Activated gamma-delta T cell treated with anti-CD3 and anti-CD28 coated beads, Interleukin-2, amount 50 U/mL, for 16 hours (primary cell): ENCODE measurements at places on chromosomes 4 and X.

DNA sequence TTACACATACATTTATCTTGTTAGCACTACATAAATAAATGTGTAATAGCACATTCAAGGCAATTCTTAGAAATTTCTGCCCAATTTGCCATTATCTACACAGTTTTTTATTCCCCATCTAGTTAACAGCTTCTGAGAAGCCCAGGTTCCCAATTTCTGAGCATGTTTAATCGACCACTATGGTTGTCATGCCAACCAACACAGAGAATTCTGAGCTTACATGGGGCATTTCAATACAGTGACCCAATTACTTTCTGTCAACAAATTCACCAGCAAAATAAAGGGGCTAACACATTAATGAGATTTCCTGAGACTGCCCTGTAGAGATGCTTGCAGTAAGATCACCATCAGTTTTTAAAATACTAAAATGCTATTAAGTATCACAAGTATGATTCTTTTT, 22.0 kb downstream of the GPM6A start:
- no peak for DNase-seq

- DNase-seq = no peak
Observed at GRCh38 chr4:136742333-136742732, 790.0 kb downstream of the PCDH18 start.

DNA sequence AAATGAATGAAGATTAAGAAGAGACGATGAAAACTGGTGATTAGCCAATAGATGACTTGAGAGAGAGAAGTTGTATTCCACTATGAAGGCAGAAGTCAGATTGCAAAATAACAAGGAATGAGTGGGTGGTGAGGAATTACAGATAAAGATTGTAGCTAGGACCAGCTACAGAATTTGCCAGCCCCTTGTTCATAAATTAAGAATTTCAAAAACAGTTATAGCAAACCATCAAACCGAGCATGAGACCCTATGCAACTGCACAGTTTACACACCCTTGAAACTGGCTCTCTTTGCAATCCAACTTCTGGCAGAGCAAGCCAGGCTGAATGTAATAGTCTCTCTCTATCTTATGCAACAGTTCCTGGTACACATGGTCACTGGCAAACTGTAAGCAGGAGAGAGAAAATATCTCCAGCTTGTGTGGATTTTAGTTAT, 35.2 kb downstream of the STAP1 start:
- no peak for DNase-seq

GRCh38 chr4:107993969-107994368, 4.3 kb downstream of the HADH start:
- no peak for DNase-seq

- no peak for DNase-seq
Observed at GRCh38 chrX:43974100-43974475, 898 bp upstream of the NDP start.

DNA sequence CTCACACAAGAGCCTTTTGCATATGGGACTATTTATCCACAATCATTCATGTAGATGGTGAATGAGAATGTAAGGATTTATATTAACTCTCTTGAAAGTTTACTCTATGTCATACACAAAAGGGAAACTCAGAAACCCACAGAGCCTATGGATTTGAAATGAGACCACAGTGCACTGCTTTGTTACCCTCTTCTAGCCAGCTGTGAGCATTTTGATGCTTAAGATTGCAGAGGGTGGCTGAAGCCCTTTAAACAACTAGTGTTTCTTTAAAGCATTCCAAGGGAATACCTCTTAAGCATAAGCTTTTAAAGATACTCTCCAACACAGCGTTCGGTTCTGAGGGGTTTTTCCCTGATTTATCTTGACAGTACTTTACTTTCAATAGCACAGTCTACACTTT, 113.9 kb downstream of the NKX6-1 start:
- no peak for DNase-seq

DNA sequence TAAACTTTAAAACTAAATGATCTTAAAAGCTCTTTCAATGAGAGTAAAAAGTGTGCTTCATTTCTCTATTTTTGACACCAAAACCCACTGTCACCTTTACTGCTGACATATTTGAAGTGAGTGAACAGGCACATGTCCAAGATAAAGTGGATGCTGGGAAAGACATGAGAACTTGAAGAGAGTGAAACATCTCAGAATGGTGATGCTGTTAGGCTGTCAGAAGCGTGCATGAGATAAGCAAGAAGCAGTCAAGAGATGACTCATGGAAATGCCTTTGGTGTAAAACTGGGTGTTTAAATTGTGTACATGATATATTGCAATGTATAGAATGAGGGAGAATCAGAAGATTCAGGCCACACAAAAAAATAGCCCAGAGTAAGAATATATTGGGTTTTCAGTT, 21.8 kb upstream of the GBA3 start:
- no peak for DNase-seq

GRCh38 chr4:7516096-7516772, 81.5 kb upstream of the PSAPL1 start:
- no peak for DNase-seq

DNA sequence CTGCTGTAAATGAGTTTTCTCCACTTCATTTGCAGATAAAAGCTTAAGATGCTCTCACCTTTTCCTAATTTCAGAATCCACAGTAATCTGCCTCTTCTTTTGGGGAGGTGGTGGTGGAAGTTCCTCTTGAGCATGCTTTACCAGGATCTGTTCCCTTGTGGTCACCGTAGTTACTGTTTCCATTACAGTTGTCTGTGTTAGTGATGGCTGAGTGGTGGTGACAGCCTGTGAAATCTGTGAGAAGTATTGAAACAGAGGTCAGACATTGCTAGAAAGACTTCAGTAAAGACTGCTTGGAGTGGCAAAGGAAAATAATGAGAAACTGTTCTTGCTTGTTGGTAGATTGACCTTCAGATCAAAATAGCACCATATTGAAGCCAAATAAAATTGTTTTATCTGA, 666.2 kb downstream of the DMD start:
- DNase-seq = no peak

GRCh38 chr4:118889312-118889691, 648 bp downstream of the SYNPO2 start:
- DNase-seq = no peak

DNA sequence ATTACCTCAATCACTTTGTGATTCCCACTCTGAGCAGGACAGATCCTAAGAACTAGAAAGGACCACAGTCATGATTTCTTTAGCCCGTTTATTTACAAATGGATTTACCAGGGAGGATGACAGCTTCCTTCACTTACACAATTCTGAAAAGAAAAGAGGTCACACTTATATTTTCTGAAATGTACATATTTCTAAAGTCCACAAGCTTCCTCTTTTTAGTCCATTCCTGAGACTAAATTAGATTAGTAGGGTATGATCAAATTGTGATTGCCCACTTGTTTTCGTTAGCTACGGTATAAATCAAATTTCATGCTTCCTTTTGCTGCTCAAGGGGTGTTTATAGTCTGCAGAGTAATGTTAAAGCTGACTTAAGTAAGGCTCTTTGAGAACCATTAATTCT, 7.6 kb upstream of the AMELX start:
- DNase-seq = no peak

DNA sequence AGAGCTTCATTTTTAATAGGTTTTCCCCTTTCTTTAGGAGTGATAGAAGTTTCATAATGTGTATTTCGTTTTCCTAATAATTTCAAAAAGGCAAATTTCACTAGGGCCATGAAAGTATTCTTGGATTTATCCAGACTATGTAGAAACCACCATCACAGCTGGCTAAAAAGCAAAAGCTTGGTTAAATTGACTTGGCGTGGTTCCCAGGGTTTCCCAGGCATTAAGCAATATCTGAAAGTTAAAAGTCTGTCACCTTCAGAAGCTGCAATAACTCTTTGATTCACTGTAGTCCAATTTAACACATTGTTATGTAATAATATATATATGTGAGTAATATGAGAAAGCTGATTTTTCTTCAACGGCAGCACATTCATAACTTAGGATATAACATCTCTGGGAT, 38.3 kb downstream of the NDNF start:
- DNase-seq = no peak

- DNase-seq = no peak
Observed at GRCh38 chrX:102650903-102651241, 411 bp upstream of the GPRASP1 start.

DNA sequence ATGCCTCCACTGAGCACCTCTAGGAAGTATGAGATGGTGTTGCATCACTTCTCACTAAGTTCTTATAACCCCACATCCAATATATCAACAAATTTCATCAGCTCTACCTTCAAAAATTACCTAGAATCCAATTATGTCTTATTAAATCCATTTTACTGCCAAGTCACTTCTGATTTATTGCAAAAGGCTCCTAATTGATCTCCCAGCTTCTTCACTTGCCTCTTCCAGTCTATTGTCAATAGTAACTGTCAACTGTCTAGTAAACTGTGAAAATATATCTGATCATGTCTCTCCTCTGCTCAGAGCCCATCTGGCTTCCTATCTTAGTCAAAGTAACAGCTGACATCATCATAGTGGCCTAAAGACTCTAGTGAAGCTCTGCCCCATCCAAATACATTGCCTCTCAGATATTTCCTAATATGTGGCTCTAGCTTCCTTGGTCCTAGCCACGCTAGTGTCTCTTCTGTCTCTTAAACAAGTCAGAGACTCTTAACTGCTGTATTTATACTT, 414.5 kb upstream of the ATOH1 start:
- DNase-seq = no peak

DNA sequence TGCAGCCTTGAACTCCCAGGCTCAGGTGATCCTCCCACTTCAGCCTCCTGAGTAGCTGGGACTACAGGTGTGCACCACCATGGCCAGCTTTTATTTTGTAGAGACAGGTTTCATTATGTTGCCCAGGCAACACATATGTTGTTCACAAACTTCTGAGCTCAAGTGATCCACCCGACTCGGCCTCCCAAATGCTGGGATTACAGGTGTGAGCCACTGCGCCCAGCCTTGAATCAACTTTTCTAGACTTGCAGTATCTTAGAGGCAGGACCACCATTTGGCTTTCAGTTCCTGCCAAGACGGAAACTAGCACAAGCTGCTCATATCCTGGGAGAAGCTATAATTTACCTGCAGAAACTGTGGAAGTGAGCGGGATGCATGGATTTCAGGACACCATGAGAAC, 19.9 kb downstream of the NAT8L start:
- DNase-seq = no peak

- DNase-seq = no peak
Observed at GRCh38 chr4:26459756-26460530, 30.3 kb downstream of the CCKAR start.

DNA sequence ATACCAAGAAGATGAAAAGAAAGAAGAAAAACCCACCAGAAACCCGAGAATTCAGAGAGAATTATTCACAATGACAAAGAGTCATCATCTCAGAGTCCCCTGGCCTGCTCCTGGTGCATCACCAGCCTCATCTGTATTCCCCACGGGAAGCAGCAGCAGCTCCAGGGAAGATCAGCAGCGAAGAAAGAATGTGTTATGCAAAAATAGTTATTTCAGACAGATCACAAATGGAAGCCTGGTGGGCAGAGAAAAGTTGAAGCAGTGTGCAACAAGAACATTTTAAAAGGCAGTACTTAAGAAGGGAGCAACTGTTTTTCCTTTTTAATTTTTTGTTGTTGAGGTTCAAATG, 189.2 kb downstream of the PPP3CA start:
- no peak for DNase-seq

DNA sequence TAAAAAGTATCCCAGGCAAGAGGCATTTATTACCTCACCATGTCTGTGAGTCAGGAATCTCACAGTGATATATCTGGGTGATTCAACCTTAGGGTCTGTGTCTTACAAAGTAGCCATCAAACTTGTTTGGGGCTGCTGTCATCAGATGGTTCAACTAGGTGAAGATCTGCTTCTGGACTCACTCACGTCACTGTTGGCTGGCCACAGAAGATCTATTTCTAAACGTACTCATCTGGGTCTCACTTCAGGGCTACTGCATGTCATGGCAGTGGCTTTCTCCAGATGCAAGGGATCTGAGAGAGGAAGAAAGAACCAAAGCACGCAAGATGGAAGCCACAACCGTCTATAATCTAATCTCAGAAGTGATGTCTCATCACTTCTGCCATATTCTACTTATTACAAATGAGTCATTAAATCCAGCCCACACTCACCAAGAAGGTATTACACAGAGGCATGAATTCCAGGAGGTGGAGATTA, 267.8 kb upstream of the ANKRD50 start:
- no peak for DNase-seq
